ENCODE measurements at places on chromosomes 1 and 21.

DNA sequence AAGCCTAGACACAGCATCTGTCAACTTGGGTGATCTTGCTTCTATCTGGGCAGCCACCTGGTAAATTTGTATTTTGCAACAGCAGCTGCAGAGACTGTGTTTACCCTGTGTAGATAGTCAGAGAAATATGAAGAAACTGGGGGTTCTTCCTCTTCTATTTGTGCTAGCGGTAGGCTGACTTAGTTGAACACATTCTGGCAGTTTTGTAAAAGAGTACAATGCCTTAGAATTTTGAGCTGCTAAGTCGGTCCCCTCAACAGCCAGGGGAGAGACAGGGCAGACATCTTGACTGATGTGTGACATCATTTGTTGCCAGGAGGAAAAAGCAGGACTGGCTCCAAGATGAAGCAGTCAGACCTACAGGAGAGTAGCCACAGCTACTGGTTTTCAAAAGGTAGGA, 53.7 kb downstream of the KCNJ6 start:
- no peak for DNase-seq

DNA sequence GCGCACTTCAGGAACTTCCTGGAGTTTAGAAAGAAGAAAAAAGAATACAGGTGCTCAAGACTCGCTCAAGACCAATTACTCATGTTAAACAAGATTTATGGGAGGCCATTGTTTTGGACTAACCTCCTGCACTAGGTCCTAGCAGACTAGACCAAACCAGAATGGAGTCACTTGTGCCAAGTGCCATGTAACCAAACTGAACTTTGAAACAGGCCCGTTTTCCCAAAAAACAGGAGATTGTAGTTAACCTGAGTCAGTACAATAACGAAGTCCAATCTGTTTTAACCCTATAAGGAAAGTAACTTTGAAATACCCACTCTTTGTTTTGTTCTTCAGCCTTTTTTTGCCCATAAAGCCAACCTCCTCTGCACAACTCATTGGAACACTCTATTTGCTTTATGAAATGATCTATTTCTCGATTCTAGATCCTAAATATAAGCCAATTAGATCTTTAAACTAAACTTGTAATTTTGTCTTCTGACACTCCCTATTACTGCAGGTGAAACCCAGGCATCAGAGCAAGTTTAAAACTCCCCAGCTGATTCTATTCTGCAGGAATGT, 695 bp upstream of the NTPCR start:
- no peak for DNase-seq

DNA sequence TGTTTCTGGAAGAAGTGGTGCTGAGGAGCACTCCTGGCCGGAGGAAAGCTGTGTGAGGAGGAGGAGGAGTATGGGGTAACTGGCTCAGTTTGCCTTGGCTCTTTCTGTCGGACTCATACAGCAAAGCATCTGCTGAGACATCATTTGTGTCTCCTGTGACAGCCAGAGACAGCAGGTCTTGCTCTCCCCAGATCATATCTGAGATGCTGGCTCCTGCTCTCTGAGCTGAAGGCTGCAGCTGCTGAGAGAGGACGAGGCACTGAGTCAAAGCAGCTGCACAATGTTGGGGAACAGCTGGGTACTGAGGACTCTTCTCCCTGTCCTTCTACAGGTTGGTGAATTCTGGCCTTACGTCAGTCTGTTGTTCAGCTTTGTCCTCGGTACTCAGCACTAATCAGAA, 14.3 kb downstream of the OR2B11 start:
- no peak for DNase-seq

GRCh38 chr1:151763990-151764389, 694 bp upstream of the MRPL9 start:
- DNase-seq: no peak

DNA sequence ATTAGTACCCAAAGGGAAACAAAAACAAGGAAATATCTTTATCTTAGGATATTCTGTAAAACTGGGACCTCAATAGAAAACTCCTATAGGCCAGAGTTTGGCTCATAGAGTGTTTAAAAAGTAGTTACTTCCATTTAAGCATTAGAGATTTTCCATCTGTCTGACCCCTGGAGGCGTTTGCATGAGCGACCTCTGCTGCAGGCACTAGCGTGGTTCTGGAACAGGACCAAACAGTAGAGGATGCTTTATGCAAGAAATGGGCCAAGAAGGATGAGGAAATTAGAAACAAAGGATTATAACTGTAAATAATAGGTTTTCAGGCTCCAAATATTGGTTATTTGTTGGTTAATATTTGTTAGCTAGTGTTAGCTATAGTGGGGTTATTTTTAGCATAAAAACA, 5.7 kb downstream of the ZBTB40 start:
- DNase-seq: no peak

DNA sequence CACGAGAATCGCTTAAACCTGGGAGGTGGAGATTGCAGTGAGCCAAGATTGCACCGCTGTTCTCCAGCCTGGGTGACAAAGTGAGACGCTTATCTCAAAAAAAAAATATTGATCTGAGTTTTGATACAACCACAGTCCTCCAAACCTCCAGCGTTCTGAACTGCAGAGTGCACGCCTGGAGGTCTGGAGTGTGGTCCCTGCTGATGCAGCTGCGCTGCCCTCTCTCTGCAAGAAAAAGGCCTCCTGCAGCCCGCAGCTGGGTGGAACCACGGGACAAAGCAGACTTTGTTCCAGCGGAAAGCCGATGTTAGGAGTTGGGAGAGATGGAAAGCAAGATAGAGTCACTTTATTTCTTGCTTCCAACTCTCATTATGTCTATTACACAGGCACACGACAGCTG, 144.9 kb upstream of the SOD1 start:
- no peak for DNase-seq

DNA sequence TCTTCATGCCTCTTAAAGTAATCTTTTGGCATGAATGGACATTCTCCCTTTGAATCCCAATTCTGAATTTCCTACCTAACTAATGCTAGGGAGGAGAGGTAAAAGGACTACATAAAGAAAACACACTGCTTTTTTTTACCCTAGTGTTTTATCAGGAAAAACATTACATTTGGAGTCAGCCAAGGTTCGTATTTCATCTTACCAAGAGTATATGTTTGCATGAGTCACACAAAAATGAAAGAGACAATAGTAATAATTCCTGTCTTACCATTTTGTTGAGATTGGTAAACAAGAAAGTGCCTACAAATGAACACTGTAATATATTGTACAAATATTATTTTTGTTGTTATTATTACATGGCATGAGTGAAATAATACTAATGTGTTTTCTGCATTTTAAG, 112.9 kb upstream of the WARS2 start:
- no peak for DNase-seq

GRCh38 chr1:84352298-84353106, 45.8 kb upstream of the DNASE2B start:
- no peak for DNase-seq

DNA sequence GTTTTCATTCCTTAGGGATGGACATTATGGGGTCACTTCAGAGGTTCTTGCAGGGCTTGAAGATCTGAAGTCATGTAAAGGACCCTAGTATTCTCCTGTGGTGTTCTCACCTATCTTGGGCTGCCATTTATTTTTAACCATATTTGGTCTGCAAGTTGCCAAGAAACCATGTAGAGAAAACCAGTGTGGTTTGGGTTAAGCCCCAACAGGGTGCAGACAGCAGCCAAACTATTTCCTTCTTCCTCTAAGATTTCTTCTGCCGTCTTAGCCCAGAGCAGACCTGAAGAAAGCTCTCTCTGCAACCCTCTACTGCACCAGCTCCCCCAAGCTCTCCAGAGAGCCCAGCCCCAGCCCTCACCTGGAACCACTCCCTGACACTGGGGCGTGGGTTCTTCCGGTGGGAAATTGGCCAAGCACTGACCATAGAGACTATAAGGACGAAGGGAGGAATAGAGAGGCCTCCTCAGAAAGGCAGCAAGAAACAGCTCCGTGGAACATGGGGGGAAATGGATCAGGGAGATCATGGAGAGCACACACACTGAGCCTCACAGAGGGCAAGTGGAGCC, 136.6 kb downstream of the SYF2 start:
- DNase-seq: no peak

- DNase-seq: no peak
Observed at GRCh38 chr1:113538225-113538624, 147.9 kb downstream of the MAGI3 start.

DNA sequence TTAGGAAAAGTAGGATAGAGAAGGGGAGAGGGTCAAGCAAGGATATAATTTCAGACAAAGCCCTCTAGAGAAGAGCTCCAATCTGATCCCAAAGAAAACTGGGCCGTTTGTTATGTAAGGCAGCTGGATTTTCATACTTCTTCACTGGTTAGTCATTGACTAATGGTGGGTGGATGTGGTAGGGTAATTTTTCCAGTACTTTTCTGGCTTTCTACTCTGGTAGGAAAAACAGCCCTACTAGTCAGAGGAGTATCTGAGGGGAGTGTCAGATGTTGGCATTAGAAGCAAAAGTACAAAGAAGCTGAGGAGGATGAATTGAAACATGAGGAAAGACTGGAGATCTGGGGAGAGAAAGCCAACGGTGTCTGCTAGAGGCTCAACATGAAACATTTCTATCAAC, 145.3 kb downstream of the TNFSF18 start:
- no peak for DNase-seq

GRCh38 chr1:230972855-230973271, 5.8 kb downstream of the TTC13 start:
- no peak for DNase-seq

- no peak for DNase-seq
Observed at GRCh38 chr1:239570878-239571277, 184.5 kb downstream of the CHRM3 start.

DNA sequence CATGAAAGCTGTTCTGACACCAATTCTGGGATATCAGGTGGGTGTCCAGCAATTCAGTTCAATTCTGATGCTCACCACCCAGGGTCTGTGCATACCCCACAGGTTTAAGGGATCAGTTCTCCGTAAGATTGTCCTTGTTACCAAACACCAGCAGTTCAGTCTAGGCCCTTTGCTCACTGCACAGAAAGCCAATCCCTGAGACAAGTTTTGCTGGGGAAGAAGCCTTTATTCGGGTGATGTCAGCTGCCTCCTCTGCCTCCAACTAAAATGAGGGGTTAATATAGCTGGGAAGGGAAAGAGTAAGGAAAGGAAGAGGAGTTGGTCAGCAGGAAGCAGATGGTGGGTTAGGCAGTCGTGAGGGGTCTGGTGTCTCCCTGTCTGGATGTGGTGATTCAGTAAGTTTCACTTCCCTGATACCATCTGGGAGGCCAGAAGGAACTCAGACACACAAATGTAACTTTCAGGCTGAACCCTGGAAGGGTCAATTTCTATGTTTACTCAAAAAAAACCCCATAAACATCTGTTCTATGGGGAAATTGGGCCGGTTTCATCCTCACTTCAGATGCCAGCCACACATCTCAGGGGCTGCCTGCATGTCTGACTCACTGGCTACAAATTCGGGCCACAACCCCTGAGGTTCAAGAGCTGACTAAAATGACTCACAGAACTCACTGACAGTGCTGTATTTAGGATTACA, 83.3 kb upstream of the PGBD5 start:
- no peak for DNase-seq

DNA sequence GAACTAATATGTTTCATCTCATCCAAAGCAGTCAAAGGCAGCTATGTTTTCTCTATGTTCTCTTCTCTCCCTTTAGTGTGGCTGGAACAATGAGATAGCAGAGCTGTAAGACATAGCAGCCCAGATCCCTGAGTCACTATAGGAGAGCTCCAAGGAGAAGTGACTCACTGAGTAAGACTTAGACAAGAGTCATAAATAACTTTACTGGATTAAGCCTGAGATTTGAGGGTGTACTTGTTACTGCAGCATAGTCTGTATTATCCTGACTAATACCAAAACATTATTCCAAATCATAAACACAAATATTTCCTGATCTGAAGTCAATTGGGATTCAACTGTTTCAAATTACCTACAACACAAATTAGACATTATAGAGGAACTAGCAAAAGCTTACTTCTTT, 3.9 kb downstream of the KRTAP19-8 start:
- no peak for DNase-seq

GRCh38 chr1:27940297-27940696, 5.5 kb downstream of the SMPDL3B start:
- DNase-seq: no peak

DNA sequence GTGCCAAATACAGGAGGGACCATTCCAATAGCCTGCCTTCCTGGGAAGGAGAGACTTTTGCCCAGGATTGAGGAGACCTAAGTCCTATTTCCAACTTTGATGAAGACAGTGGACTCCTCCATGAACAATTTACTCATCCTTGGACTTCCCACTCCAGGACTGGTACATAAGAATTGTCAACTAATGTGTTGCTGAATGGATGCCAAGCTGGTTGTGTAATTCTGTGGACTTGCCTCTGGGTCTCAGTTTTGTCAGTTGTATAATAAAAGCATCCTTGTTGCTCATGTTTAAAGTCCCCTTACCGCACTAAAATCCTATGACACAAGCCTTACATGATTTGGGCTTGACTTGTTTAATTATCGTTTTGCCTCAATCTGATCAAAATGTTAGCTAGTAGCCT, 13.2 kb upstream of the ZP4 start:
- DNase-seq: no peak

- no peak for DNase-seq
Observed at GRCh38 chr1:6859415-6860343, 74.4 kb downstream of the CAMTA1 start.

- DNase-seq: no peak
Observed at GRCh38 chr1:172776071-172776470, 117.2 kb downstream of the FASLG start.

DNA sequence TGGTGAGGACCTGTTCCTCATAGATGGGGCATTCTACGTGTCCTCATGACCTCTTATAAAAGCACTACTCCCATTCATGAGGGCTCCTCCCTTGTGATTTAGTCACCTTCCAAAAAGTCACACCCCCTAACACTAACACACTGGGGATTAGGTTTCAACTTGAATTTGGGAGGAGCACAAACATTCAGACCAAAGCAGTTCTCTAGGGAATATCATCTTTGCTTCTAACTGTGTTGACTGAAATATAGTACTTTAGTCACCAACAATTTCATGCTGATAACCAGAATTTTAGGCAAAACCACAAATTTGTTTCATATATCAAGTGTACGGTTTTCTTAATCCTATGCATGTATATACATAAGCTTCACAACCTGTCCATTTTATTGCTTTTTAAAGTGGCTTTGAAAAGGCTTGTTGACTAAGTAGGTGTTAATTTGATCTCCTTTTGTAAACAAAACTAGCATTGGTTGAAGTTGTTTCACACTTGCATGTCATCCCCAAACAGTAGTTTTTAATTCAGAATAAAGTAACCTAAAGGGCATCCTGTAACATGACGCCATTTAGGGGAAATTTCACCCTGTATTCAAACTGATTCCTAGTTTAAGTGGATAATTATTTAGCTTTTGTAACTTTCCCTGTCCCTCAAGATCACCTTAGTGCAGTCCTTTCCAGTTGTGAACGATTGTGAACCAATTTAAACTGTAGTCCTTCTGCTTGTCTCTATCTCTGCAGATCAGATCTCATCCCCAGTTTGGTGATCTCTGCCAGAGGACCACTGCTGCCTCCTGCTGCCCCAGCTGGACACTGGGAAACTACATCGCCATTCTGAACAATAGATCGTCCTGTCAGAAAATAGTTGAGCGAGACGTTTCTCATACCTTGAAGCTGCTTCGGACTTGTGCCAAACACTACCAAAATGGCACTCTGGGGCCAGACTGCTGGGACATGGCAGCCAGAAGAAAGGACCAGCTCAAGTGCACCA, 141.1 kb downstream of the TLR5 start:
- DNase-seq: no peak
